ENCODE measurements at places on chromosomes 3 and 15. TPM values are rescaled to one million over a fixed set of nuclear protein-coding genes. Genes with fewer than 3 reads are reported as not detected.

DNA sequence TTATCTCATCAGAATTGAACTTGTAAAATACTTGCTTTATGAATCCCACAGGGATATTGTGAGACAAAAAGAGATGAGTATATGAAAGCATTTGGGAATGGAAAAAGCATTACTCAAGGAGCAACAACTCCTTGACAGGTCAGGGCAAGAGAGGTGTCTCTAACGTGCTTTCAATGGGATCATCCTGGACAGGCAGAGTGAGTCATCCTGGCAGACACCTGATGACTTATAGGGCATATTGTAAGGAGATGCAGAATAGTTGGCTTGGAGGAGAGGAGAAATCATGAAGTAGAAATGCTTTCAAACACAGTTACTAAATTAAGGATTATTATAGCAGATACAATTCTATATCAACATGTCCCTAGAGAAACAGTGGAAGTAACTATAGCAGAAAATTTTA is 71.9 kb upstream of the THSD4 start:
- DNase-seq, result no peak

- DNase-seq, result no peak
Measured at GRCh38 chr3:161745741-161746140, 249.1 kb downstream of the OTOL1 start.

DNA sequence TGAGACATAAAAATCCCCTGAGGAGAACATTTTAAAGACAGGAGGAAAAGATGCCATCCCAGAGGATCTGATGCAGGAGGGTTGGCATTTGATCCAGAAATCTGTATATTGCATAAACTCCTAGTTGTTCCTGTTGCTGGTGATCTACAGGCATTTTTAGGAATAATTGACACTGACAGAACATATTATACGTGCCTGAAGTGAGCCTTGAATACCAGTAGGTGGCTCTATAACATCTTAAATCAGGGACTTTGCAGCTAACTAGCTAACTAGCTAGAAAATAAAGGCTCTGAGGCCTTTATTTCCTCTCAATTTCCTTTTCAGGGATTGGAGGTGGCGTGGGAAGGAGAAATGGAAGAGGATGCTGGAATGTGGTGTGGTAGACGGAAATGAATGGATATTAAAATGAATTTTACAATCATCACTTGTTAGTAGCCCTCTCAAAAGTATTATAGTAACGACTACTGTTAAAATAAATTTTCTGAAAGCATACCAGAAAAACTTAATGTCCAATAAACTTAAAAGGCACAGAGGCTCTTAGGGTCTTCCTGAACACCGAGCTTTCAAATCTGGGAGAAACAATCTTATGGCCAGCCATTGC is 73.8 kb upstream of the ZBED2 start:
- DNase-seq, result no peak

The PAQR5 gene
- total RNA-seq, result not detected

The LDHAL6B gene
- not detected for total RNA-seq
